ENCODE measurements at places on chromosomes 12 and 14. TPM values are rescaled to one million over a fixed set of nuclear protein-coding genes. Genes with fewer than 3 reads are reported as not detected.

TAS2R46 gene
- 2.8 TPM for total RNA-seq

SERPINA5 gene
- total RNA-seq: 8.8 TPM

DCTN2 gene
- 104 TPM for total RNA-seq

LMNTD1 gene
- total RNA-seq: not detected

AMDHD1 gene
- total RNA-seq: 0.76 TPM

DNA sequence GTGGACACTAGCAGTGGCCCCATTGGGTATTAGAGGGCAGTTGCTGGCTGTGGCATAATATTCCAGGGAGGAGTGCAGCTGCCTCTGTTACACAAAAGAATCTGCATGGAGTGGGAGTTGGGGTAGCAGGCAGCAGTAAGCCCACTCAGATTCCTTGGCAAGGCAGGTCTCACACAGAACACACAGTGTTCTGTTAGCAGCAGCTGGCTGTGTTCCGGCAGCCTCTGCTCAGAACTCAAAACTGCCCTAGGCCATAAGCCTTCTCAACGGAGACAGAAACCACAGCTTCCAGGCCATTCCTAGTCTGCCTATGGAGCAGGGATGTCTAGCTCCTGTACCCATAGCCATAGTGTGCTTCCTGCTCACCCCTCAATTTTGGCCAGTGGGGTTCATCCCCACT lies 1085.4 kb downstream of the SLC6A15 start:
- DNase-seq: peak; percentile 59

DNA sequence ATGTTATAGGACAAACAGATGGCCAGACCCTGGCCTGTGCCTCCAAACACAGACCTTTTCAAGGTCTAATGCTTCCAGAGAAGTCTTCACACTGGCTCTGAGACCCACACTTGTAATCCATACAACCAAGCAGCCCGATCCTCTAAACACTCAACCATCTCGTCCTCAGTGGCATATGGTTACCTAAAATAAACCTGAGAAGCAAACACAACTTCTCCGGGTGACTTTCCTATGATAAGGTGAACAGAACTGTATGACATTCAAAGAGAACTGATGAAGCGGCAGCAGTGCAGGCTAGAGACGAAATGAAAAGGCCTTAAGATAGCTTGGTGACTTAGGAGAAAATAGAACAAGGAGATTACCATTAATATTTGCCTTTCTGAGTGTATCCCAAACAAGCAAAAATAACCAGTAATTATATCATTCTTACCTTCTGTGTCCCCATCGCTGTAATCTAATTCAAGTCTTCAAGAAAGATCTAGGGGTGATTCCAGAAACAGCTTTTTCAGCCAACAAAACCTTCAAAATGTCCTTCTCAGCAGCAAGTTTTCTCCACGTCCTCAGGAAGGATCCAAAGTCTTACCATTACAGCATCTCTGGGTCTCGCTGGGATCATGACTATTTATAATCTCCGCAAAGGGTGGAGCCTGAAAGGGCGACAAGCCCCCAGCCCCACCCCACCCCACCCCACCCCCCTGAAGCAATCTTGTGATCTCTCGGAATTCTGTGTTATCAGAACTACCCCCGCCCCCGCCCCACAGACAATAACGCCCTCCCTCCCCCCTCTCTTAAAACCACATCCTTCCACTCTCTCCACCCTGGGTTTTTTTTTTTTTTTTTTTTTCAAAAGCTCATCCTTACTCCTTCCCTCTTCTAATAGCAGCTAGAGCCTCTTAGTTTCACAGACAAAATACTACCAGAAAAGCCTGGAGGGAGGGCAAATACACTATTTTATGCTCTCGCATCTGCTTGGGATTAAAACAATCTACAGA lies at the start of gene SLC2A3:
SLC2A3 (minus strand) TSS at position 598 of the 992 bp plus-strand sequence; CDS start at position 445, 153 bp downstream.
- DNase-seq: peak; percentile 80

DNA sequence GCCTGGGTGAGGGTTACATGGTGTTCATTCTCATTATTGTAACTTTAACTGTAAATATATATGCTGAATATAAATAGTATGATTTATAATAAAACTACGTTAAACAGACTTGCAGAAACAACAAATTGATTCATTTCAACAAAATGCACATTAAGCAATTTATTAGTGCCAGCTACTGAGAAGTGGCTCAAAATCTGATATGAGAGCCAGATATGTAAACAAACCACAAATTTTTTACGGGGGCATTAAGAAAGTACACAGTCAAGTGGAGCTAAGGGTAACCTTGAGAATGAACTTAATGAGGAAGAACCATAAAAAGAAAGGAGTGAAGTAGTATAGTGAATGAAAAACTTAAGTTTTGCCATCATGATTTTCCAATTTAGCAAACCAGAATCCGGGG lies 40.3 kb downstream of the CEP128 start:
- DNase-seq: no peak

GRCh38 chr14:35369701-35370191 lies 34.8 kb downstream of the NFKBIA start:
- no peak for DNase-seq

GRCh38 chr12:68162374-68162773 lies 2.8 kb upstream of the IFNG start:
- DNase-seq: no peak
